ENCODE measurements at places on chromosomes 2 and 18.

GRCh38 chr2:65351234-65351947, 81.0 kb downstream of the SPRED2 start:
- DNase-seq, result no peak

- DNase-seq, result no peak
Measured at GRCh38 chr2:20126040-20126439, 74.6 kb upstream of the LAPTM4A start.

GRCh38 chr2:239182981-239183791, 217.6 kb downstream of the HDAC4 start:
- no peak for DNase-seq

- no peak for DNase-seq
Measured at GRCh38 chr18:11454040-11454439, 155.4 kb upstream of the SLC35G4 start.

- DNase-seq, result peak; percentile 90
Measured at GRCh38 chr2:53786705-53787613, at the start of the genes ASB3 and ERLEC1. Gene ASB3 (minus strand): TSS chr2:53786953. CDS start chr2:53765572, 21,381 bp downstream. Gene ERLEC1 (plus strand): TSS chr2:53787044. CDS start chr2:53787211, 167 bp downstream.

- no peak for DNase-seq
Measured at GRCh38 chr18:1891641-1892040, 679.7 kb downstream of the METTL4 start.

GRCh38 chr2:17319090-17319489, 199.2 kb downstream of the RAD51AP2 start:
- DNase-seq, result no peak

DNA sequence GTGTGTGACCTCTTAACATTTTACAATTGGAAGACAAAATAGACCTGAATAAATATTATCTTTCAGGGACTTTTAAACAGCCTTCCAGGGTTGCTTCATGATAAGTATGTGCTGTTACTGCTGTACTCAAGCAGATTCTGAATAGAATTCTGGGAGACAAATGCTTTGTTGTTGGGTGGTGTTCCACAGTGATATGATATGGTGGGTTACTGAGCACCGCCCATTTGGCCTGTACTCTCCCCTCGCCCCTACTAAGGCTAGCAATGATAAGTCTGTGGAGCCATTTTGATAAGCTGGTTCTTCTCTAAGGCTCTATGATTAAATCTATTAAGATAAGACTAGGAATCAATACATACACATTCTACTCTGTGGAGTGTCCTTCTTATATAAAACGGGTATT, 89.8 kb upstream of the ITGA4 start:
- DNase-seq, result no peak

GRCh38 chr18:47531717-47532116, 280.3 kb upstream of the SKOR2 start:
- no peak for DNase-seq

DNA sequence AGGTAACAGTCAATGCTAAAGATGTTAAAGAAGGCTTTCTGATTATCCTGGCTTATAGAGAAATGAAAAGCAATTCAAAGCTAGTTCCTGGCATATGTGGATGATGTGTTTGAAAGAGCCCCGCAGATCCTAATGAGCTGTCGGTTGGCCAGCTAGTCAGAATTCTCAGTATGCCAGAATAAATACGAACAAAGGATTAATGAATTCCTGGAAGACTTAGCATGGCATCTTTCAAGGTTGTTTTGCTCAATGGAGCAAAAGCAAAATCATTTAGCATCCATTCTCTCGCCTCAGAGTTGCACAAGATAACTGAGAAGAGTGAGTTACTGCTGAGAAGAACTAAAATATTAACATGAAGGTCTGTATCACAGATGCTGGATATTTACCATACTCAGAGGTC, 307.6 kb downstream of the RIT2 start:
- no peak for DNase-seq

DNA sequence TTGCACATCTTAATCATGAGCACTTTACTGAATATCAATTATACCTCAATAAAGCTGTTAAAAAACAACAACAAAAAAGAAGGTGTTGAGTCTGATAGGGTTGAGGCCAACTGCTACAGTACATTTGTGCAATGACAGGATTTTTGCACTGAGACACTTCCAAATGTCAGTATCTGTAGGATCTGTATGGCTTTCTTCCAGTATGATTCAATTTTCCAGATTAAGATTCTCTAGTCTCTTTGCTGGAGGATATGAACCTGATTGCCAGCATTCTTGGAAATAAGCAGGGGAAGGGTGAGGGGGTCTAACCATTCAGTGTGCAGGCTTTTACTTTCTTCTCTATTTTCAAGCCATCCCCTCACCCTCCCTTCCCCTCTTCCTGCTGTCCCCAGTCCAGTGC, 85.1 kb downstream of the SEMA4F start:
- no peak for DNase-seq

DNA sequence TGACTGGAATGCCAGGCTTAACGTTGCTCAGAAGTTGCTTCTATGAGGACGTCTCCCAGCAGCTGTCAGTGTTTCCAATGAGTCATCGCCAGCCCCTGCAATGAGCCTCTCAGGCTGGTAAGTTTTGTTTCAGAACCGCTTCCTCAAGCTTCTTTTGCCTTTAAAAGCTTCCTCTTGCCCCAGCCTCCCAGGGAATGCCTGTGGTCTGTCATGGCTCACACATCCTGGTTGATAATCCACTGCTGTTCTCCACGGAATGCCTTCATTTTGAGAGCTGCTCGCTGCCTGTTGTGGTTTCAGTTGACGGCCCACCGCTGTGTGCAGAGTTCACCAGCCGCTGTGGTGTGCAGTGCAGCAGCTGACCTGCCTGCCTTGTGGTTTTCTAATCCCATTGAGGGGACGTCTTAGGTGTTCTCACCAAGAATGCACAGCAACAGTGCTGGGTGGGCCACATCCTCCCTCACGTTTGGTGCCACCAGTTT, 96.4 kb downstream of the RTP5 start:
- DNase-seq, result peak; percentile 80

GRCh38 chr2:68287580-68288441, 31.9 kb downstream of the CNRIP1 start:
- peak; percentile 45 for DNase-seq

- DNase-seq, result no peak
Measured at GRCh38 chr2:45469314-45470099, 141.6 kb downstream of the SRBD1 start.

DNA sequence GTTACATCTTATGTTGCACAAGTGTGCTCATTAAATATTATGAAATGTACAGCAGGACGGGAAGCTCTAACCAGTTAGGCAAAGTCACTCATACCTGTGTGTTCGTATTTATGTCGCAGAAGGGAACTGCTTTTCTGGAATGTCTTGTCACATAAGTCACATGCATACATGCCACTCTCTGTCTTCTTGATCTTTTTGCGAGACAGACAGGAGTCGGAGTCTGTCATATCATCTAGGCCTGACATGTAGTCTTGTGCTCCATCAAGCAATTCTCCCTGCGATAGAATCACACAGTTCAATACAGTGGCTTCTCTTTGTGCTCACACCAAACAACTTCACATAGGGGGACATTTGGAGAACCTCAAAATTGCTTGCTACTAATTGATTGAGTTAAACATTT, 123.6 kb downstream of the ZEB2 start:
- DNase-seq, result no peak

DNA sequence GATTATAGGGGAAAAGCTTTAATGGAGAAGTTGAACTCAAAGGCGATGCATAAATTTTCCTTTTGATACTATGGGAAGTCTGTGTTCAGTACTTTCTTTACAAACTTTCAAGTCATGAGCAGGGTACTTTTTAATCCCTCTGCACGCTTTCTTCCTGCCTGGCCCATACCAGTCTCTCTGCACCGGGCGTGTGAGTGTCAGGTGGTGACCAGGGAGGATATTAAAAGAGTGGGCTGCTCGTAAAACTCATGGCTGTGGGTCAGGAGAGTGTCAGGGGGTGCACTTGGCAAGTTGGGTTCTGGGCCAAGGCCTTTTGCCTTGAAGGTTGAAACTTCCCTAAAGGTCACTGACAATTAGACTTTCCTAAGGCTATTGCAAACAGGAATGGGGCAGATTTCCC, 367.8 kb downstream of the GPD2 start:
- no peak for DNase-seq

DNA sequence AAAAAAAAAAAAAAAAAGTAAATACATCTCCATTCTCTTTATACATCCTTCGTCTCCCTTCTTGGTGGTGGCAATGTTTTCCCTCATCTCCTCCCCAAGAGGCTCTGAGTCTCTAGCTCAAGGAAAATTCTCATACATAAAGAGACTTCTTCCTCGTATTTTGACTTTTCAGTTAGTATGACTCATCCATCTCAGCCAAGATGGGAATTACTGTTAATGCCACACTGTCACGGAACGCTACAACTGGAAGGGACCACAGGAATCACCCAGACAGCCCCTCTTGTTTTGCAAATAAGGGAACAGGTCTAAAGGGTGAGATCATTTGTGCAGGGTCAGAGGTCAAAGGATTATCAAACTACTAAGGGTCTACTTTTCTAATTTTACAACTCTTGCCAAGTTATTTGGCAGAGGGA, 19.5 kb downstream of the NFE2L2 start:
- no peak for DNase-seq

DNA sequence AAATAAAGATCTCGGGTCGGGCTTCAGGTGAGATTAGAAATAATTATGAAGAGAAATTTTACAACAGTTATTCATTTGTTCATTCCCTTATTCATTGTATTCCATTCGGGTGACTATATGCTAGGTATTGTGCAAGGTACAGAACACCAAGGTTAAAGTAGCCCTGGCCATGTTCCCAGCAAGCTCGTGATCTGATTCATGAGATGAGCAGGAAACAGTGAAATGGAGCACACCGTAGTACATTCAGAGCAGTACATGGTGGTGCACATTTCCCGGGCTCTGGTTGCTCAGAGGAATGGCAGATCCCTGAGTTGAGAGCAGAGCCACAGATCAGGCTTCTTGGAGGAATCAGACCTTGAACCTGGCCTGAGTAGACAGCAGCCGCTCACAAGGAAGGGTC, 87.7 kb downstream of the PRKRA start:
- no peak for DNase-seq

GRCh38 chr2:38648107-38648761, 17.7 kb upstream of the GALM start:
- DNase-seq, result no peak

- no peak for DNase-seq
Measured at GRCh38 chr18:36499938-36500337, 202.4 kb downstream of the FHOD3 start.

DNA sequence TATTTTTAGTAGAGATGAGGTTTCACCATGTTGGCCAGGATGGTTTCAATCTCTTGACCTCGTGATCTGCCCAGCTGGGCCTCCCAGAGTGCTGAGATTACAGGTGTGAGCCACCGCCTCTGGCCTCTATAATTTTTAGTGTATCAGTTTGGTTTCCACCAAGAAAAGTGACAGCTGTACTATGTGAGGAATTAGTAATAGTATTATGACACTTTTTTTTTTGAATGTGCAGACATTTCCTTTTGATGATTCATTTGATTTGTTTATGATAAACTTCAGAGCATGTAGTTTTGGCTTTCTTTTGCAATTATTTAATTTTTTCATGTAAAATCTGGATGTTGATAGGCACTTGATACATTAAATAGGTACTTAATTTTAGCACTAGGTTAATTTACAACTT, 61.5 kb downstream of the PTPN4 start:
- no peak for DNase-seq

DNA sequence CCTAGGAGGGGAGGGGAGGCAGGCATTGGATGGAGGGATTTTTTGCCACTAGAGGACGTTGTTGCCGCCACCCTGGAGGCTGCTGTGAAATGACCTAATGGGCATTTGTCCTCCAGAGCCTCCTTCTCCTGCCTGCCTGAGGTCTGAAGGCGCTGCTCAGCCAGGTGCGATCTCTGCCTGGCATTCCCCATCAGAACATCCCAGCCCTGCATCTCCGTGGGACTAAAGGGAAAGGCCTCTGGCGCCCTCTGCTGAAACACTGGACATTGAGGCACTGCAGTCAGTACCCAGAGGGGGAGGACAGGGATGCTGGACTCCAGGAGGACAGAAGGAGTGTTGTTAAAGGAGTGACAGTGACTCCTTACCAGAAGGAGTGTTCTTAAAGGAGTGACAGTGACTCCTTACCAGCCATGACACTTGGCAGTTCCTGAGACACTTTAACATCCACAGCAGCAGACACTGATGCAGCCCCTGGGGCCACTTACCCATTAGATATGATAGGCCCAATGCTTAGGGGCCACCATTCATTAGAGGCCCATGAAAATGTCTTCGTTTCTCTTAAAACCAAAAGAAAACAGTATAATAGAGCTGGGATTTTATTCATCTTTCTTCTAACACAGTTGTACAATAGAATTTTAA, 17.0 kb downstream of the THNSL2 start:
- peak; percentile 75 for DNase-seq

- no peak for DNase-seq
Measured at GRCh38 chr18:51235009-51235789, 37.7 kb upstream of the MEX3C start.

DNA sequence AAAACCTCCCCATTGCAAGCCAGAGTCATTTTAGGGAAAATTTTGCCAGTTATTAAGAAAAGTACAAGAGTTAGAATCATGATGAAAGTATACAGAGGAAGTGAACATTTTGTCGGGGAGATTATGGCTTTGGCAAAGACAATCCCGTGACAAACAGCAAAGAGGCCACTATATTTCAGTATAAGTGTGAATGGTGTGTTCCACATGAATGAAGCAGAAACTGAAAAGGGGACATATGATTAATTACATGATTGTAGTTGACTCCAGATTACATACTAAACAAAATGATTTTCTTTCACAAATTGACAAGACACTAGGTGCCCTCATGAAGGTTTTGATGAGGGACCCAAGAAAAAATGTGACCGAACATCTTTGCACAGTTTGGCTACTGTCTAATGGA, 42.0 kb downstream of the SP140 start:
- DNase-seq, result no peak

- no peak for DNase-seq
Measured at GRCh38 chr18:5424903-5425664, 118.7 kb downstream of the EPB41L3 start.

DNA sequence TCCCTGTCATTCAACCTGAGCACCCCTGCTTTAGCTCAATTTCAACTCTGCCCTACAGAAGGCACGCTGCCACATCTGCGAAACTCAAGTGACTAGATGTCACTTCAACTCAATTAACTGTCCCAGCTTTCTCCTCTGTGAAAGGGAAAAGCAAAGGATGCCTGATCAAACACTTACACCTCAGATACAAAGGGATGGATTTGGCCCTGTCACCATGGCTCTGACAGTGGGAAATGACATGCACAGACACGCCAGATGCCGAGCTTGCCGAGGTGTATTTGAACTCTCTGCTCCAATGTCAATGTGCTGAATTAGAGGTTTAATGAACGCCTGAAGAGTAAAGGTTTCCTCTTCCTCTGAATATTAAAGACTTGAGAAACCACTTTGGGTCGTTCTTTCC, 481.1 kb downstream of the CBLN2 start:
- DNase-seq, result no peak

GRCh38 chr2:2586068-2586776, 255.1 kb upstream of the MYT1L start:
- no peak for DNase-seq

- DNase-seq, result no peak
Measured at GRCh38 chr2:108288534-108289106, at the start of gene SULT1C2. Gene SULT1C2 (plus strand): TSS chr2:108288895. CDS start chr2:108293668, 4,773 bp downstream.

Data from head of caudate nucleus (tissue), 42 donors.